ENCODE measurements at places on chromosomes 6 and 20.

GRCh38 chr6:15355683-15356099, 109.8 kb downstream of the JARID2 start:
- no peak for DNase-seq

- peak; percentile 90 for DNase-seq
Observed at GRCh38 chr6:165231581-165232561, 77.5 kb downstream of the C6orf118 start.

- DNase-seq, result no peak
Observed at GRCh38 chr6:306641-307061, 14.4 kb downstream of the DUSP22 start.

GRCh38 chr20:57657535-57658446, 37.6 kb upstream of the ZBP1 start:
- DNase-seq, result no peak

DNA sequence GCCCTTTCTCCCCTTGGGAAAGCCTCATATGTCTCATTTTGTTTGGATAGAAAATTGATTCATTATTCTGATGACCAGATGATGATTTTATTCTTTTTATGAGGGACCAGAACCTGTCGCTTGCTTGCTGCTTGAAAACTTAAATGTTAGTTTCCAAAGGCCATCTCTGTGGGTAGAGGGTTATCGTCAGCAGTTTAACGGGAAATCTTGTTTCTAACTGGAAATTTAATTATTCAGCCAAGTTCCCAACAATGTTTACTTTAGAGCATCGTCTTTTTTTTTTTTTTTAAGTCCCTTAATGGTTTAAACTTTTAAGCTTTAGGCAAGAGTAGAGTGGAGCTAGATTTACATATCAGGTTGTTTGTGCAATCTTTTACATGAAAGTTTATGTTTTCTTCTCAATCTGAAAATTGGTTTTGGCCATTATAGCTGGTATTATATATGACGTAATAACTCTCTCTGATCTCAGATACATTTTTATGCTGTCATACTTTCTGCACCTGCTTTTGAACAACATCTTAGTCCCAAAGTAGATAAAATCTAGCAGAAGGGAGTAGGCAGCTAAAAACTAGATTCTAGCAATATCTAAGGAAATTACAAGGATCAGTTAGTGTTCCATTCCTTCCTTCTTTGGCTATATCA, 93.9 kb downstream of the FOXO3 start:
- DNase-seq, result no peak

- no peak for DNase-seq
Observed at GRCh38 chr6:57222743-57223077, 603 bp upstream of the RAB23 start.

DNA sequence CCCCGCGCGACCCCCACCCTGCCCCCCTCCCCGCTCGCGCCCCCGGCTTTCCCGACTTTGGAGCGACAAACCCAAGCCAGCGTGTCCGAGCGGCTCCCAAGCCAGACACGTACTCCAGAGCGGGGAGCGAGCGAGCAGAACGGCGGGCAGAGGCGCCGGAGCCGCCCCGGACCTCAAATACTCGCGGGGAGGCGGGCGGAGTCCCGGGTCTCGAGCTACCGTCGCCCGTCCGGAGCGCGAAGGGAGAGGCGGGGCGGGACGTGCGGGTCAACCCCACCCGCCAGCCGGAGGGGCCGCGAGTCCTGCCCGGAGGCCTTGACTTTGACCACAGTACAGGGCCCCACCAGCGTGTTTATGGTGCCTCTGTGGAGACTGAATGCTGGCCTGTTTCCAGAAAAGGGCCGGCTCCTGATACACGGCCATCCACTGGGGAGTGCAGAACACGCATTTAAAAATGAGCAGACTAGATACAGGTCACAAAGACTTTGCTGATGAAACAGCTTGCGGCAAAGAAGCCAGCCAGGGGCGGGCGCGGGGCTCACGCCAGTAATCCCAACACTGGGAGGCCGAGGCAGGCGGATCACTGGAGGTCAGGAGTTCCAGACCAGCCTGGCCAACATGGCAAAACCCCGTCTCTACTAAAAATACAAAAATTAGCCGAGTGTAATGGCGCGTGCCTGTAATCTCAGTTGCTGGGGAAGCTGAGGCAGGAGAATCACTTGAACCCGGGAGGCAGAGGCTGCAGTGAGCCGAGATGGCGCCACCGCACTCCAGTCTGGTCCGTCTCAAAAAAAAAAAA, at the start of gene SERPINB6:
TSS of gene SERPINB6 (minus strand) at position 148 of the 799 bp plus-strand sequence. CDS start 12,235 bp downstream, outside the sequence.
- peak; percentile 83 for DNase-seq

DNA sequence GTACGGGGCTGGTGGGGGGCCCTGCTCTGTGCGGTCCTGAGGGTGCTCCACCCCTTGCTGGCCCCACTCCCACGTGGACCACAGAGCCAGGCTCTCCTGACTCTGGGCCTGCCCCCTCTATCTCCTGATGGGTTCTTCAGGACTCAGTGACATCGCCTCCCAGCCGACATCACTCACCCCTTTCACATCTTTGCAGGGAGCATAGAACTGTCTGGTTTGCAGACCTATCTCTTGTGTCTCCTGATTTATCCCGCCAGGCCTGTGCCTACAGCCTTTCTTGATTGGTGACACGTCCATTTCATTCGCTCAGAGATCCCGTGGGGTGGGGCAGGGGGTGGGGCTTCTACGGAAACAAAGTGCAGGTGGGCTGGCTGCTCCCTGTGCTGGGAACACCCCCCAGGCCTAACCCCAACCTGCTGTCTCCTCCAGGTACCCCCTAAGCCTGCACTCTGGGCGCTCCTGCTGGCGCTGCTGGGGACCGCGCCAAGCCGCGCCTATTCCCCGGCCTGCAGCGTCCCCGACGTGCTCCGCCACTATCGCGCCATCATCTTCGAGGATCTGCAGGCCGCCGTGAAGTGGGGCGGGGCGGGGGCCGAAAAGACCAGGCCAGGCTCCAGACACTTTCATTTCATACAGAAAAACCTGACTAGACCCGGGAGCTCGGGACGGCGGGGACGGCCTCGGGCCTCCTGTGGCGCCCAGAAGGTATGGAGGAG, 1.7 kb downstream of the C20orf204 start:
- DNase-seq, result no peak
